ENCODE measurements at places on chromosomes 12 and 14.

GRCh38 chr12:103877934-103878510 lies 37.0 kb upstream of the NT5DC3 start:
- no peak for DNase-seq

- DNase-seq = no peak
These were observed 8.1 kb upstream of the P2RX7 start for GRCh38 chr12:121124402-121125109.

DNA sequence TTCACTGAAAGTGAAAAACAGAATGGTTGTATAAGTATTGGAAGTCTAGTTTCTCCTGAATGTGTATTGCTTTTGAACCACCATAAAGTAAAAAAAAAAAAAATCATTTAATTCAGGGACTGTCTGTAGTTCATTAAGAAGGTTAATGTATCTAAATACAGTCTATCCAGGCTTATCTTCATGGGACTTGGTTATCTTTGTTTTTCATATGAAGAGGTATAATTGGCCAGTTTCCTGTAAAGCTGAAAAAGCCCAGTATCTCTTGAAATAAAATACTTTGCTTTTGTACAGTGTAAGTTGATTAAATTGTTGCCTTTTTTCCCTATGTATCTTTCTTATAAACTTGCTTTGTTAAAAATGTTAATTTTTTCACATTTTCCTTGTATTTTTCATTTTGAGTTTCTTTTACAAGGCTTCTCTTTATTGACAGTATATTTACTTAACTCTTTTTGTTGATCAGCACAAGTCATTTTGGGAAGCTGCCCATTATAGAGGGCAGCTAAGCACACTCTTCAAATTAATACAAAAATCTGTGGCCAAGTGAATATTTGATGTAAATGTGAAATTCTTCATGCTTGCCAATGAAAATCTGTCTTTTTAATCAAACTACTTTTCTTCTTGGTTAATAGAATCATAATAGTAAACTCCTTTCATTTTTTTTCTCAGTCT lies 156.0 kb downstream of the TMTC3 start:
- no peak for DNase-seq

DNA sequence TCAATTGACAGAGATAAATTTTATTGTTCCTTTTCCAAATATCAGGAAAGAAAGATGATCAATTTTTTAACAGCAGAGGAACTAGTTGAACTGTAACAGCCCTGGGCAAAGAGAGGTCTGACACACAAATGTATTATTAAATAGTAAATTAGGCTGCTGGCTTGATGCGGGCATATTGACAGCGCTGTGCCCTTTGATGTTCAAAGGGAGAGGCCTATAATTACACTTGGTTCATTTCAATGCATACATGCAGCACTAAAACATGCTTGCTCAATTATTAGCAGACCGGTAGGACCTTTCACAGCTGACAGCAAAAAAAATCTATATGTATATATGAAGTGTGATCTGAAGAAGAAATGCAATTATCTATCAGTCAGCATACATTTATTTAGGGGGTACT lies 219.8 kb downstream of the SLC2A13 start:
- no peak for DNase-seq

- DNase-seq = no peak
These were observed 130.4 kb downstream of the PAWR start for GRCh38 chr12:79560225-79560889.

GRCh38 chr14:90853116-90853515 lies 36.9 kb upstream of the TTC7B start:
- DNase-seq = no peak

DNA sequence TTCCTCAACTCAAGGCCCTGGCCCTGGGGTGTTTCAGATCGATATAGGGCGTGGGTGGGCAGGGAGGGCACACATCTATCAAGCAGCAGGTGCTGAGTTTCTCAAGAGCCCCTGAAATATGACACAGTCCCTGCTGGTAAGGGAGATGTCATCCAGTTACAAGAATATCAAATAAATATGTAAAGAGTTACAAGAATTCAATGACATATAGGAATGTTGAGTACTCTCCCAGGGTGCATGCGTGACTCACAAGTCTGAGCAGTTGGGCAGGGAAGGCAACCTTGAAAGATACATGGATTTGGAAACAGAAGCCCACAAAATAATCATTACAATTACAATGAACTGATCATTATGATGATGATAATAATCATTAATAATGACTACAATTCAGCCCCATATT lies 35.2 kb downstream of the MVK start:
- no peak for DNase-seq
